Activated effector memory CD4-positive, alpha-beta T cell treated with Interleukin-2 at 50 U/mL for 16 hours (primary cell): ENCODE measurements at places on chromosomes 3 and 15.

GRCh38 chr15:92663250-92663951 is 7.8 kb upstream of the FAM174B start:
- DNase-seq: no peak

GRCh38 chr3:128781164-128781563 is 55.2 kb downstream of the RAB7A start:
- no peak for DNase-seq

DNA sequence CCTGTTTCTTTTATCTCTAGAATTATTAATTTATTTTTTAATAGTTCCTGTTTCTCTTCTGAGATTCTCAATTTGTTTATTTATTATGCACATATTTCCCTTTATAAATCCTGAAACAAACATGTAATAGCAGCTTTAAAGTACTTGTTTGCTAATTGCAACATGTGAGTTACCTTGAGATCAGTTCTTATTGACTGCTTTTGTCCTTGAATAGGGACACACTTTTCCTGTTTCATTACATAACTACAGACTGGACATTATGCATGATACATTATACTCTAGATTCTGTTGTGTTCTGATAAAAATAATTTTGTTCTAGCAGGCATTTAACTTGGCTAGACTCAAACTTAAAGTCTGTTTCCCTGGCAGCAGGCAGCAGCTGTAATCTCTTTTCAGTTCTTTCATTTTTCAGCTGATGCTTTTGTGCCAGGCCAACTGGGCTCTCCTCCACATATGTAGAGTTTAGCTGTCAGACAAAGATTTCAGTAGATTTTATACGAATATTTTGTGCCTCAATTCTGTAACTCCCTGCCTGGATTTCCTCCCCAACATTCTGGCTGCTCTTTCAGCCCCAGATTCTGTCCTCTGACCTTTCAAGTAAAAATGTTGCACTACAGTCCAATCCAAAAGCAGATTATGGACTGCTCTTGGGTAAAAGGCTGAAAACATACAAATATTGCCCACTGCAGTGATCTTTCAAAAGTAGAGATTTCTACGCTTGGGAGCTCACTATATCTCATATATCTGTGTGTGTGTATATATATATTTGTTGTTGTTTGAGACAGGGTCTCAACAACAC is 41.9 kb downstream of the PCOLCE2 start:
- no peak for DNase-seq

- no peak for DNase-seq
These were observed 143.3 kb upstream of the RBMS3 start for GRCh38 chr3:29137601-29138000.
